HS-27A (cell line): ENCODE measurements at places on chromosomes 6 and 20.
A peak's percentile ranks its signal among the peaks of the same experiment; 100 is the strongest.

- no peak for DNase-seq
Measured at GRCh38 chr20:35004749-35005462, 49.2 kb downstream of the MYH7B start.

DNA sequence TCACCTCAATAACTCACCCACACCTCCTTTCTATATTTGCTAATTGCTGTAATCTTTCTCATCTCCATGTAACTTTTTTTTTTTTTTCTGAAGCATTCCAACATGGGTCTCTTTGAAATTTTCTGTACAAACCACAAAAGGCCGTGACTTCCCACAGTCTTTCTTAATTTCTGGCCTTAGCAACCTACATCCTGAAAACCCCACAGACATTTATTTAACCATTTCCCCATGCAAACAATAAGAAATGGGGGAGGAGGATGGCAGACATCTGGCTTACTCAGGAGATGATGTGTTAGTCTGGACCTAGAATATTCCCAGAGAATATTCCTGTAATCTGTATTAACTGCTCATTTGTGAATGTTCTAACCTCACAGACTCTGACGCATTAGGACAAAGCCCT is 57.6 kb downstream of the MEP1A start:
- no peak for DNase-seq

DNA sequence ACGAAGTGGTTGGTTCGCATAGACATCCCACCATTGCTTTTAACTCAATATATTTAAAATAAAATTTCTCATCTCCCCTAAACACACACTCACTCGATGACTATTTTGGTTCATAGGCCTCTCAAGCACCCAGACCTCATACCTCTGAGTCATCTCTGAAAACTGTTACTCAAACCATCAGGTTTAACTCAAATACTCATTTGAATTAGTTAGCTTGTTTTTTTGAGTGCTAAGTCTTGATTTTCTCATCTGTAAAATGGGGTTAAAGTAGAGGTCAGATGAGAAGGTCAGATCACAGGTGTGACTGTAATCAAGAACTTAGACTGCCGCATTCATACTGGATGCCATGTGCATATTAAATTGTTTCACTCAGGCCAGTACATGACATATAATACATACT is 243.9 kb upstream of the TENT5A start:
- no peak for DNase-seq

DNA sequence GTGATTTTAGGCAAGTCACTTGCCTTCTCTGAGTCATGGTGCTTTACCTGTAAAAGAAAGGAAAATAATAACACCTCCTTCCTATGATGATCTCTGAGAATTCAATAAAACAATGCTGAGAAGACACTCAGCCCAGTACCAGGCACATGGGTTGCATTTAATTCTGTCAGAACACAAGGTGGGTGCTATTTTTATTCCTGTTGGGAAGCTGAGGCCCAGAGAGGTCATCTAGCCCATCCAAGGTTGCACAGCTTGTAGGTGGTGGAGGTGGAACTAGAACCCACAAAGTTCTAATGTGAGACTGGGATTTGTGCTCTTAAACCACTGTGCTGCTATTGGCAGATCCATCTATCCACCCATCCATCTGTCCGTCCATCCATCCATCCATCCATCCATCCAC is 39.6 kb upstream of the PTGIS start:
- no peak for DNase-seq

DNA sequence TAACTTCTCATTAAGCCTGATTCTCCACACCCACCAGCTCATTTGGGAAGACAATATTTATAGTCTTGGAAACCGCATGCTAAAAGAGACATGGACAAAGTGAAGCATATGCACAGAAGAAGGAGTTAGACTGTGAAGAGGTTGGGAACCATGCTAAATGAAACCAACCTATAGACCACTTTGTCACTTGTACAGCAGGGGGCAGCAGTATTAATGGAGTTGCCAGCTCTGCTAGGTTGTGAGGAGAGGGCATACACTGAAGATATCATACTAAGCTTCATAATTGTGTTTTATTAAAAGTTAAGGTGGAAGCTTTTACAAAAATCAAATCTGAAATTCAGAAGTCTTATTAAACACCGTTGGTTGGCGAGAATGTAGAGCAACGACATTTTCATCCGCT is 38.3 kb upstream of the HMGCLL1 start:
- DNase-seq: no peak

DNA sequence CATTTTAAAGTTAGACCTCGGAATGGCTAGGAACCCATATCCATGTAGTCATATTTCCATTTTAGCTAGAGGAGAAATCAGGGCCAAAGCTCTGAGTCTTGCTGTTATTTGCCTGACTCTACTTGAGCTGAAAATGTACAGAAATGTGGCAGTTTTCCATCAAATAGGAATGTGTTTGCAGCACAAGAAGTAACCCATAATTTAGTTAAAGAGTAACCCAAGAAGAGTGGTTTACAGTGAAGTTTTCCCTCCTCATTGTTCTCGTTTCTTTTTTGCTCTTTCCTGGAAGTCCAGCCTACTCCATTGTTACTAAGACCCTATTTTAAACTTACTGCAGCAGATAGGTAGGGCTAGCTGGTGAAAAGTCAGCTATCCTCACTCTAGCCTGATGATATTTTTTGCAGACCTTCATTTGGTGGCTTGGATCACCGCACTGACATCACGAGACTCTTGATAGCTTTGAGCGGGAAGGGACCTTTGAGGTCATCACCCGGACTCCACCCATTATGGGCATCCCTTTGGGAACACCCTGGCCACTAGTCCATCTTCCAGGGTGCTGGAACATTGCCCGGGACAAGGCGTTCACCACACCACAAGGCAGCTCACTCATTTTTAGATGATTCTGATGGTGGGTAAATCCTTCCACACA is 28.0 kb upstream of the ADGRF5 start:
- no peak for DNase-seq

- DNase-seq: peak; percentile 54
Measured at GRCh38 chr6:169292338-169293124, 38.9 kb upstream of the THBS2 start.

DNA sequence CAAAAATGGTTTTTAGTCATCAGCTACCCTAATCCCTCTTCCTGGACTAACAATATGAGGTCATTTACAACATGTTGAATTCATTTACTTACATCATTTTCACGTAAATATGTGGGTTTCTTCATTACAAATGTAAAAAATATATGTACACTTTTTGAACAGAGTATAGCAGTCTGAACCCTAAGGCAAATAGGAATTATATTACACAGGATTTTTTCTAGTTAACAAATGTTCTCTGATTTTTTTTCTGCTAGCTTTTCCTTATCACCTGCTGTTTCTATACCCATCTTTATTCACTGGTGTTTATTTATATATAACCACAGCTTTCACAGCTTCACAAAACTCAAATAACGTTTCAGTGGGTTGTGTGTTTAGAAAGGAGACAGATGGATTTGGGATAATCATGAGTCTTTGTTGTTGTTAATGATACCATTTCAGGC is 21.0 kb upstream of the CD2AP start:
- DNase-seq: no peak
